ENCODE measurements at places on chromosomes 6 and 20.
A peak's percentile ranks its signal among the peaks of the same experiment; 100 is the strongest.

- DNase-seq: no peak
Measured at GRCh38 chr6:48912503-48912902, 550.5 kb downstream of the MMUT start.

DNA sequence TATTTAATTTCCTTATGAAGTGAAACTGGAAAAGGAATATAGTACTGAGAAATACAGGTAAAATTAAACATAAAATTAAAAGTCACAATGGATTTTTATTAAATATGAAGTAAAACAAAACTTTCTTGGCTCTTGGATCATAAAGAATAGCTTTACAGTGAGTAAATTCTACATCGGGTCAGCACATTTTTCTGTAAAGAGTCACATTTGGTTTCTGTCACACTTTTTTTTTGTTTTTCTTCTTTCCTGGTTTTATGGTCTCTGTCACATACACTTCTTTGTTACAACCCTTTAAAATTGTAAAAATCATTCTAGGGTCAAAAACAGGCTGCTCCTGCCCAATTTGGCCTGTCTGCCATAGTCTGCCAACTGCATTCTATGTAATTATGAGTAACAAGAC is 254.4 kb upstream of the POU3F2 start:
- DNase-seq: no peak

GRCh38 chr6:46715141-46715540 is 20.0 kb downstream of the PLA2G7 start:
- no peak for DNase-seq

DNA sequence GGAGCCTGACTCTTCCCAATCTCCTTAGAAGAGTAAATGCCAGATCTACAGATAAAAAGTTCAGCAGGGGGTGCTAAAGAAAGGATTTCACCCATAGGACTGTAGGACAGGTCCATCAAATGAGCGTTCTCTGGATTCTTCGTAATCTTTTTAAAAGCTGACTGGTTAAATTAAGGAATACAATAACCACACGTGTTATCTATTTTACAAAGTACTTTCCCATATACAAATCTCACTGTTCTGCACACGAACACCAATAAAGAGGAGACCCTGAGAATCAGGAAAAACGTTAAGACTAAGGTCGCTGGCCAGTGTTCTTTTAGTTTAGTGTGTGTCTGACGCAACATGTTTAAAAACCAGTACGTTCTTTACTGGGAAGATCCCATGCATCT is 542 bp downstream of the TUBE1 start:
- peak; percentile 4 for DNase-seq

Data from immature natural killer cell (primary cell).